ENCODE measurements at places on chromosomes 2 and 18. TPM values are rescaled to one million over a fixed set of nuclear protein-coding genes. Genes with fewer than 3 reads are reported as not detected.

Gene HOXD4
- not detected for total RNA-seq

Gene SDC1
- total RNA-seq = 19.2 TPM

- DNase-seq = no peak
Observed at GRCh38 chr2:17334300-17334699, 183.9 kb downstream of the RAD51AP2 start.

- DNase-seq = peak; percentile 49
Observed at GRCh38 chr2:62570861-62571698, 65.1 kb upstream of the TMEM17 start.

DNA sequence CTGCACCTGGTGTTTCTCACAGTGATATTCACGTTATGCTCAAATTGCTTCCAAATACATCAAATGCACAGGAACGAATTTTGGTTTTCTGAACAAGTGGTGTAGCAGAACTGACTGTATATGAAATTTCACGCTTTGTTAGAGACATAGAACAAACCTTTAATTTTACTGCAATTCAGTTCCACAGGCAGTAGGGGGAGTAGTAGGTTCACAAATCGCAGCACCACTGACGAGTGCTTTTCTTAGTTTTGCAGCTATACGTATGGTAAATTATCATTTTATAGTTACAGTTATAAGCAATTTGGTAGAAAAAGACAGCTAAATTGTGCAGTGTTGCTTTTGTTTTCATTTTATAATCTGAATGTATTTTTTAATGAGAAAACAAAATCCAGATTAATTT lies 113.3 kb downstream of the KIAA1328 start:
- no peak for DNase-seq

GRCh38 chr2:141207036-141207385 lies 923.8 kb downstream of the LRP1B start:
- DNase-seq = no peak

DNA sequence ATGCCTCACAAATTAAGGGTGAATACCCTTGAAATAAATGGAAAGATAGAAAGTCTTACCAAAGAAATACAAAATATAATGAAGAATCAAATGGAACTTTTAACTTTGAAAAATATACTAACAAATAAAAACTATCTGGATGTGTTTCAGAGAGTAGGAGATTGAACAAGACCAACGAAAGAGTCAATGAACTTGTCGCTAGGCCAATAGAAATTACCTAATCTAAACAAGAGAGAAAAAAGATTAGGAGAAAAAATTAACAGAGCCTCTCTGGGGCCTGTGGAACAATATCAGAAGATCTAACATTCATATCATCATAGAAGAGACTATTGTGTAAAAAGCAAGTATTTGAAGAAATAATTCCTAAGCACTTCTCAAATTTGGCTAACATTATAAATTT lies 11.1 kb downstream of the FRZB start:
- no peak for DNase-seq
